Stimulated activated CD8-positive, alpha-beta memory T cell treated with anti-CD3 and anti-CD28 coated beads, Interleukin-7, amount 100 ng/mL, for 4 hours (primary cell): ENCODE measurements at places on chromosomes 7 and 10.

DNA sequence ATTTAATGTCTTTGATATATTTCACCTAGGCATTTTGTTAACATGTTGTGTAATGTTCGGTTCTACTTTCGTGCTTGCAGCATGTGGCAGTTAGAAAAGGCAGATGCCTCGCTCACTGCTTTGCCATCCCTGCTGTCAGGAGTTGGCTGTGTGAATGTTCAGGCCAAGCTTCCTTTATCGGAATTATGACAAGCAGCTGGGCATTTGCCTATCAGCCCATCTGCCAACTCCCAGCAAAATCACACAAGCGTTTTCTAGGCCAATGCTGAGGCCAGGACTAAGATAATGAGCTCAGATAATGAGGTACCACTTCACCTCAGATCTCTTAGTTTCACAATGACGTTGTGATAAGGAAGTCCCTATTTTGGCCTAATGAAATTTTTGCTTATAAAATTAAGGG is 212.7 kb upstream of the FAM3C start:
- no peak for DNase-seq

DNA sequence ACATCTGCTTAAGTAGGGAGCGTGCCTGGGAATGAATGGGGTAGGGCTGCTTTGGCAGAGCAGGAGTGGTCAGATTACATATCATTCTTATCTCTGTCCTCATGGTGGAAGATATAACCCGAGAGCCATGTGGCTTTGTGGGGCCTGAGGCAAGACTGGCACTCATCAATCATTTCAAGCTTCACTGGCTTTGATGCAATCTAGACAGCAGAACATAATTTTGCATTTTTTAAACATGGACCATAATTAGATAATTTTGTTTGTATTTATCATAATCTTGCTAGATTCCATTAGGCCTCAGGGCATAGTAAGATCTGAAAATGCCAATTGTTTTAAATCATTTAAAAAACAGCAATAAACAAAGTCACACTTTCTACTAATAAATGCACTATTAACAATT is 480.3 kb downstream of the NXPH1 start:
- no peak for DNase-seq

DNA sequence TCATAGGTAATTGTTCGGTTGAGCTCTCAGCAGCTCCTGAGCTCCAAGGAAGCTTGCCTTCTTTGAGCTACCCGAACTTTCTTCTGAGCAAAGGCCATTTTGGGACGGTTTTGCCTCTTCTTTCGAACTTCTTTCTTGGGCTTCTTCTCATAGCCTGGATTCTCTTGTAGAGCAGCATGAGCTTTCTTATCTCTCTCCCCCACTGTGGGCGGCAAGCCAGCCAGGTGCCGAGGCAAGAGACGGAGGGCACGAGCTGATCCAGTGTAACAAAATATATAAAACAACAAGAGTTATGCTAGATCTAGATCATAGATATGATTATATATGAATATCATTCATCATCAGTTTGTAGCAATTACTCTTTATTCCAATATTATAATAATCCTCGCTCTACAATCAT is 16.5 kb upstream of the KNDC1 start:
- no peak for DNase-seq

DNA sequence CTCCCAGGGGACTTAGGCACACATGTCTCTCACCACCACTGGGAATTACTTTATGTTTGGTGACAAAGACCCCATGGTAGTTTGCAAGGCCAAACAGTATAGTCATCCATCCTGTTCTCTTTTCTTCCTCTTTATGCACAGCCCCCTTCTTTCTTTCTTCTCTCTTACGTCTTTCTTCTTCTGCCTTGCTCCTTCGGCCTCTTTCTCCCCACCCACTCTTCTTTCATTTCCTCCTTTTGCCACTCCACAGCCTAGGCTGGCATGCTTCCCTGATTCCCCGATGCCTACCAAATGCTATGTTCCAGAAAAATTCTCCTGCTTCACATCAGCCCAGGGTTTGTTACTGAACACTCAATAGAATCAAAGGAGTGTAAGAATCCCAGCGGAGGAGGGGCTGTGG is 62.4 kb upstream of the MKLN1 start:
- DNase-seq, result no peak

DNA sequence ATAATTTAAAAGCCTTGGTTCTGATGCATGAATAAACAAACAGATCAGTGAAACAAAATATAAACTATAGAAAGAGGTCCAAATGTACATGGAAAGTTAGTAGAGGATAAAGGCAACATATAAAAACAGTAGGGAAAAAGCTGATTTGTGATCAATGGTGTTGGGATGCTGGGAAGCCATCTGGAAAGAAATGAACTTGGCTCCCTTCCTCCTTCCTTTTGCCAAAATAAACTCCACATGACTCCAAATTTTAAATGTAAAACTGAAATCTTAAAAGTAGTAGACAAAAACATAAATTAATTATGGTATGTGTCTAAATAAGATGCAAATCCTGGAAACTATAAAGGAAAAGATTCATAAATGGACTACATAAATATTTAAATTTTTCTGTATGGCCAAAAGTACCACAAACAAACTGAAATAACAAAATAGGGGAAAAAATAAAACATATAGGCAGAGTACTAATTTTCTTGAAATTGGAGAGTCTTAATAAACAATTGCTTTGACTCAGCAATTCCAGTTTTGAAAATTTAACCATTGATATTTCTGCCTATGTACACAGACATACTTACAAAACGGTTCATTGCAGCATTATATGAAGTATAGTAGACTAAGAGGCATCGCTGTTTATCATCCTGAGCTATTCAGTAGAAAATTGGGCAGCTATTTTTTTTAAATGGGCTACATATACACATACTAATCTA is 77.0 kb upstream of the TRIM24 start:
- DNase-seq, result no peak

GRCh38 chr10:132591166-132591971 is 53.8 kb downstream of the INPP5A start:
- DNase-seq, result no peak

DNA sequence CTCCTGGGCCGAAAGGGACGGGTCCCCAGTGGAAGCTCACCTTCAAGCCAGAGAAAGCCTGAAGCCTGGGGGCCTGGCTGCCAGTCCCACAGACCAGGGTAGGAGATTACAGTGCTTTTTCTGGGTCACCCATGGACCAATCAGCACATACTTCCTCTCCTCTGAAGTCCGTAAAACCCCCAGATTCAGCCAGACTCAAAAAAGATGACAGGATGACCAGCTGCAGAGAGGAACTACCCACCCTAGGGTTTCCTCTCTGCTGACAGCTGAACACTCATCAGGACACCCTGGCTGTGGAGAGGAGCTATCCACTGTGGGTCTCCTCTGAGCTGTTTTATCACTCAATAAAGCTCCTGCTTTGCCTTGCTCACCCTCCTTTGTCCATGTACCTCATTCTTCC is 78.0 kb downstream of the SAMD9 start:
- DNase-seq, result no peak

DNA sequence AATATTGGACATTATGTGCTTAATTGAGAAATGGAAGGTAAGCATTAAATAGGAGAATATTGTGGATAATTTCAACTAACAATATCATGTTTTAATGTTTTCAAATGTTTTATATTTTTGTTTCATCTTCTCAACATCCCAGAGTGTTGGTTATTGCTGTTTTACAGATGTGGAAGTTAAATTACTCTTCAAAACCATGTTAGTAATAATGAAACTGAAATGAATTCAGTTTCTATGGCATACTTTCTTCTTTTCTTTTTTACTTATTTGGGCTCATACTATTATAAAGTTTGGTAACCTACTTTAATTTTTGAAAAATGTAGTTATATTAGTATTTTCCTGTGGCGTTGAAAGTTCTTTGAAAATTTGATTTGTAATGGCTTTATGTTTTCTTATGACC is 4.2 kb downstream of the GLRX3 start:
- DNase-seq, result no peak

DNA sequence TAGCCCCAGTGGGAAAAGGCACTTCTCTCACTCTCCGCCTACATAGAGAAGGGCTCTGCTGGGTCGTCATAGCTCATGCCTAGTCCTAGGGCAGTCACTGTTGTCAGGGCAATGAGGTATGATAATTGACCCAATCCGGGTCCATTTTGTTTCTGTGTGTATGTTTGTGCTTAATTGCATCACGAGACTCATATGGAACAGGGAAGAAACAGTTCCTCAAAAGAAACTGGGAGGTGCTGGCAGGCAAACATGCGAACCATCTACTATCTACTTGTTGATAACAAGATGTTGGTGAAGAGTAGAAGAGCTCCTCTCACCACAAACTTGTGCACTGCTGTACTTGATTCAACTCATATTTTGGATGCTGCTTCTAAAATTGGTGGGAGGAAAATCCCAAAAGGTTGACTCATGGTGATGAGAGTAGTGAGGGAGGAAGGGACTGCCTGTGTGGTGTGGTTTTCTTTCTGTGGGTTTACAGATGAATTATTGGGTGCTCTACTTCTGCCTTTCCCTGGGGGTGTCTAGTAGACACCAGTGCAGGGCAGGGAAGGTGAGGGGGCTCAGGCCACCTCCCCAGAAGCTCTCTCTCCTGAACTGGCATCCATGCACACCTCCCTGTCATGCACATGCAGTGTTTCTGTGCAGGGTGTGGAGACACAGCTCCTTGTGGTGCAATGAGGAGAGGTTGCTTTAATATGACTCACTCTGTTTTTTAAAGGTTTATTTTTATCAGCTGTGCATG is 29.4 kb downstream of the LSMEM1 start:
- DNase-seq, result no peak

GRCh38 chr7:111238886-111239285 is 148.0 kb downstream of the LRRN3 start:
- no peak for DNase-seq

GRCh38 chr7:55055479-55055878 is 36.7 kb downstream of the EGFR start:
- DNase-seq, result no peak

DNA sequence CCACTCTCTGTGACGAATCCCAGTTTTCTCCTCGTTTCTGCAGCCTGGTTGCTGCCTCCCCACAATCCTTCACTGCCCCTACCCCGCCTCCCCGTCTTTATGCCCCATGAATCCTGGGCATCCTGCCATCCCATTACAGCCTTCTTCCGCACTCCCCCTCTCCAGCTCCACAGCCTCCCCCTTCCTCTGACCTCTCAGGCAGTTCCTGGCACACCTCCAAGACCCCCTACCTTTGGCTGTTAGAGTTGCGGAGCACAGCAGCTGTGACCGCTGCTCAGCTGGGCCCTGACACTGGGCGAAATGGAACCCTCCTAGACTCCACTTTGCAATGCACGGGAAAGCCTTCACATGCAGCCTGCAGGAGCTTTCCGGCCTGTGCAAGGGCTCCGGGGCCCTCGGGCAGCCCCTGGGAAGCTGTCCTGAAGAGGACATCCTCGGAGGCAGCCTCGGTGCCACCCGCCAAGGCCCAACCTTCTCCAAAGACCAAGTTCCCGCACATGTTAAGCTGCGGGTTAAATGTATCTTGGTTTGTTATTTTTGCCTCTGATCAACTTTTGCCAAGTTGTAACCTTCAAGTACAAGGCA is 400.7 kb upstream of the MKI67 start:
- DNase-seq, result no peak

DNA sequence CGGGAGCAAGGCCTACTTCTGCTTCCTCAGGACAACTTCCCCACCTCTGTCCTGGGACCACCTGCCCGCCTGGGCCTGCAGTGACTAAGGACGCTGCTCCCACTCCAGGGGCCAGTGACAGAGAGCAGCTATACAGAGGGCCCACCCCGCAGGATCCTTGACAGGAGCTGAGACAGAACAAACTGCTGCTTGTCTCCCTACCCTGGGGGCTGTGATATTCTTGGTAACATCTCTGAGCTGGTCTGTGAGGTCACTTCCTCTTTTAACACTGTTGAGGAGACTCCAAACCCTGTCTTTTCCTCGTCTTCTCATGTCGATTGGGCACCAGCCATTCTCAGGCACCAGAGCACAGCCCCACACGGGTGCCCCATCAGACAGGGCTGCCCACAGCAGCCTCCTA is 6.9 kb upstream of the MRPS24 start:
- DNase-seq, result no peak

GRCh38 chr7:47847207-47847606 is 101.1 kb downstream of the PKD1L1 start:
- no peak for DNase-seq

DNA sequence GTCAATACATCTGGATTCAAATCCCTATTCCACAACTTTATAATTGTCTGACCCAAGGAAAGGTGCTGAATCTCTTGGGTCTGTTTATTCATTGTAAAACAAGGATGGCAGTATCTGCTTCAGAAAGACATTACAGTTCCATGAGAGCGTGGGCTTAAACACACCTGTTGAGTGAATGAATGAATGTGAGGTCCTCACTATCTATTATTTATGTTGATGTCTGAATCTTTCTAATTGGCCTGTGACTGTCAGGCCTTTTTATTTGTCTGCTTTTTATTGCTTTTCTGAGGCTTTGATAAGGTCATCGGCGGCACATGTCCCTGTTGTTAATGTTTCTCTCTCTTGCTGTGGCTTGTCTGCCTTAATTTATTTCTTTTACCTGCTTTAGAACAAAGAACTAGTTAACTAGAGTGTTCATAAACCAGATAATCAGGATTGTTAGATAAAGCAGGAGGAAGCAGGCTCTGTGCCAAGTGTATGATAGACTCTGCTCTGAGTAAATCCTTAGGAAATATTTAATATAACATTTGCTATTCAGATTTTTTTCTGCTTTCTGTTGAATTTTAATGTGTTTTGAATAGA is 42.3 kb upstream of the CYCS start:
- no peak for DNase-seq

DNA sequence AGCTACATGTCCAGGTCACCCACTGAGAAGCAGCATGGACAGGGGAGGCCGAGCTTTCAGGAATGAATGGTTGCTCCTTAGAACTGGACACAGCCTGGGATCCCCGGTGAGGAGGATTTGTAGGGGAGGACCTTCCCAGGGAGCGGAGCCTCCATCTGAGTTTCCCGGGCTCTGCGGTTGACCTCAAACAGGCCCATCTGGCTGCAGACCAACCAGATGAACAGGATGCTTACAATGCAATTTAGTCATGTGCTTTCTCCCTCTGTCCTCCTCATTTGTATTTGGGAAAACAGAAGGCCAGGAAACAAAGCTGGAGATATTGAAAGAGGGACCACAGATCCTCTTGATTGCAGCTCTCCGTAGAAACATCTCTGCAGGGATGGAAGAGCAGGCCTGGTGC is 104.8 kb downstream of the EMX2 start:
- no peak for DNase-seq

DNA sequence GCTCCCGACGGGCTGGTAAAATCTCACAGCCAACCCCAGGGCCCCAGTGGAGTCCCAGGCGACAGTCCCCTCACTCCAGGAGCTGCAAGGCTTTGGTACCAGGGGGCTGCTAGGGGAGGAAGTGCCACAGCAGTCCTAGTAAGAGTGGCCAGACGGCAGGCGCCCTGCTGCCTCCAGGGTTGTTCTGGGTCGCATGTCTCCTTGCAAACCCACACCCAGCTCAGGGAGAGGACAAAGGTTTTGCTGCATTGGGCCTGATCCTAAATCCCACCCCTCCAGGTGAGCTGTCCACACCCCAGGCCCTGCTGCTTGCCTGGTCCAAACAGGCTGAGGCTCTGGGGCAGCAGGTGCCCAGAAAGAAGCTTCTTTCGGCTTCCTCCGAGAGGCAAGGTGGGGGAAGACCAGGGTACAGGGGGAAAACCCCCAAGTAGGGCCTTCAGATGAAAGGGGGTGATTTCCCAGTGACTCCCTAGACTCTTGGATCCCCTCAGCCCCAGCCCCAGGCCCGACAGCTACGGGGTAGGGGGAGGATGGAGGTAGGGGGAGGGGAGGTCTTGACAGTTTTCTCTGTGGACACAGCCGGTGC is 4.2 kb upstream of the KCP start:
- no peak for DNase-seq

GRCh38 chr7:33596686-33597085 is 308.7 kb upstream of the BMPER start:
- DNase-seq, result no peak
